Uterus (tissue), 4 donors: ENCODE measurements at places on chromosomes 6 and 20. TPM values are rescaled to one million over a fixed set of nuclear protein-coding genes. Genes with fewer than 3 reads are reported as not detected.
A peak's percentile ranks its signal among the peaks of the same experiment; 100 is the strongest.

GRCh38 chr6:33313105-33313708, 671 bp downstream of the TAPBP start:
- no peak for DNase-seq
- H3K4me1 ChIP-seq = no peaks in the 10 kb centered on the region
- peak overlapping the region; percentile 98 for H3K27ac ChIP-seq

- H3K27ac ChIP-seq = no peak overlapping the region
- no peaks in the 10 kb centered on the region for H3K36me3 ChIP-seq
- H3K27me3 ChIP-seq = no peaks in the 10 kb centered on the region
- H3K4me3 ChIP-seq = no peak overlapping the region
- H3K4me1 ChIP-seq = no peaks in the 10 kb centered on the region
- no peak for DNase-seq
Observed at GRCh38 chr6:39218868-39219567, 10.3 kb downstream of the KCNK5 start.

DNA sequence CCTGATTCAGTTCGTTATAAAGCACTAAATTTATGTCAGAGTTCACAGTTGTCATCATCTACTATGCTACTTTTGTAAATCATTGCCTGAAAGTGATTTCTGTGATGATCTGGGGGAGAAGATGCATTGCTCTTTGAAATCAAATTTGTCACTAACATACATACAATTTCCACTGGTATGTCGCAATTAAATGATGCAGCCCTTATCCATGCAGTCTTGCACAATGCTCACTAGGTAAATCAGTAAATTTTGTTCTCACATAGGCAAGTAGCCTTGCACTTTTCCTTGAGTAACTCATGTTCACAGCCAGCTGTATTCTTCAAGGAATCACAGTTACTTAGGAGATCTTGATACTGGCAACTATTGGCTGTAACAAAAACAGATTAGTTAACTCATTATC, 20.8 kb downstream of the CRISP2 start:
- no peak for DNase-seq
- no peak overlapping the region for H3K27ac ChIP-seq

PREX1 gene
- 10.0 TPM for total RNA-seq

DNA sequence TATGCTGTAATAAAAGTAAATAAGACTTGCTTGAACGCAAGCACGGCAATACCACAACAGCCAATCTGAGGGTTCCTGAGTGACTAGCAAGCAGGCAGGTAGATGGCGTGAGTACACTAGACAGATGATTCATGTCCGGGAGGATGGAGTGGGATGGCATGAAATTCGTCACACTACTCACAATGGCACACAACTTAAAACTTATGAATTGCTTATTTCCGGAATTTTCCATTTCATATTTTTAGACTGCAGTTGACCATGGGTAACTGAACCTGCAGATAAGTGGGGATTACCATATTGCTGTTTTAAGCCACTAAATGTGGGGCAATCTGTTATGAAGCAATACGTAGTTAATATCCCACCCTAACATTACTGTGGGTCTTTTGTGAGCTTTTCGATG, 93.6 kb upstream of the NFATC2 start:
- H3K27me3 ChIP-seq = no peaks in the 10 kb centered on the region
- no peak overlapping the region for H3K4me3 ChIP-seq
- H3K27ac ChIP-seq = no peak overlapping the region
- no peak for DNase-seq
- no peaks in the 10 kb centered on the region for H3K4me1 ChIP-seq
- H3K36me3 ChIP-seq = no peaks in the 10 kb centered on the region

PM20D2 gene
- total RNA-seq = 5.6 TPM
